ENCODE measurements at places on chromosomes 1 and 21.

DNA sequence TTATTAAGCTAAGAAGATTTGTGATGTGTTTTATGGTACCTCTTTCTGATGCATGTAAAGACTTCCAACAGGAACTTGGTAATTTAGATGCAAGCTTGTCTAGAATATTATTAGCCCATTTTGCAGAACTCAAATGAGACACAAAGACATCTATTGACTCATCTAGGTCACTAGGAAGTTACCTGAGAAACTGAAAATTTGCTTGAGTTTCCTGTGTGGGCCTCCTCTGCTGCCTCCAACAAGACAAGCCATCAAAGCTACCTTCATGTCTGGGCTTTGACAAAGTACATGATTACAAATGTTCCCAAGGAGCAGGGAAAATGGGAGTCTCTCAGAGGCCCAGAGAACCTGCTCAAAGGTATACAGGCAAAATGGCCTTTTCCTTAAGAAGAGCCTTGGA, 5.6 kb downstream of the RUNX1 start:
- DNase-seq: no peak

- no peak for DNase-seq
Measured at GRCh38 chr1:153534226-153534924, 1.4 kb downstream of the S100A6 start.

DNA sequence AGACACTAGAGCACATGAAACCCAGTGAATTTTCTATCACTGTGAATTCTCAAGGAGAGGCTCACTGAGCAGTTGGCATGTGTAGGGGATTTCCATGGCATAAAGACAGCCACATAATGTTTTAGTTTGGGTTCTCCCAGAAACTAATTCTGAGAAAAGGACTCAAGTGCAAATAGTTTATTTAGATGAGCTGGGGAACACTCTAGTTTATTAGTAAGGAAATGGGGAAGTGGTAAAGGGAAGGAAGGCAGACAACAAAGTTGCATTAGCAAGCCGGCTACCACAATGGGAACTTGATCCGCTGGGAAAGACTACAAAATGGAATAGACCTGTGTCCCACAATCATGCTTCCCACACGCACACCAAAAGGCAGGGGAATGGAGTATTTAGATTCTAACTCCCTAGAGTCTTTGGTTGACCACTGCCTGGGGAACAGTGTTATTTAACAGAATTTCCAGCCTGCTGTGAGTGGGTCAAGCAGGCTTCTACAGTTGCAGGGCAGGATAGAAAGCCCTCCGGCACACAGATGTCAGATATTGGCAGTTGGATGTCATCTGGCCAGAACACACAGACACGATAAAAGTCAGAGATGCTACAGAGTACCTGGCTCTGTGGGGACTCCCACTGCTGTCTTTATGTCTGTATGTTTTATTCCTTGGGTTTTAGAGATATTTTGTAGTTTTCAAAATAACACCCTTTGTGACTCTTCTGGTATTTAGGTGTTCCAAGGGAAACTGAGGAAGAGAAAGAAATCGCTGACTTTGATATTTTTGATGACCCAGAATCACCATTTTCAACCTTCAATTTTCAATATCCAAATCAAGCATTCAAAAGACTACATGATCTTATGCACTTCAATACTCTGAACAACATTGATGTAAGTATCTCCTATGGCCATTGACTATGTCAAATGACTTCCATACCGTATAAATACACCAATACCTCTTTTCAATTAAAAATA, 150.1 kb downstream of the PLA2G4A start:
- no peak for DNase-seq

GRCh38 chr1:109274533-109275476, 8.1 kb downstream of the PSRC1 start:
- no peak for DNase-seq

- DNase-seq: no peak
Measured at GRCh38 chr1:161080441-161081405, 8.6 kb downstream of the NECTIN4 start.

- no peak for DNase-seq
Measured at GRCh38 chr21:29697555-29698193, 242.1 kb downstream of the GRIK1 start.

DNA sequence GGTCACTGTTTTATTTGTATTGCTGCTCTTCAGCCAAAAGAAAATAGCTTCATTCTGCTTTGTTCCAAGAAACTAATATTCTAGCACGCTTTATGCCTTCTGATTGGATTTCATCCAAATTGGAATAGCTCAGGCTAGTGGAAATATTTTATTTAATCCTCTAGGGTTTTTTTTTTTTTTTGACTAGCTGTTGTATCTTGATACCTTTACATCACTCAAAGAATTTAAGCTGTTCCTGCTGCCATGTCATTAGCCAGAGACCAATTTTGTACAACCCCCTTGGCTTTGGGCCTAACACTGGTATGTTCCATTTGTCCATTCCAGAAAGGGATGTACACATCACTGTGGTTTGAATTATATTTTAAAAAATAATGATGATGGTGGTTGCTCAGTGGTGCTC, 103.0 kb downstream of the DISC1 start:
- peak; percentile 16 for DNase-seq

- no peak for DNase-seq
Measured at GRCh38 chr1:55441489-55441888, 226.3 kb upstream of the USP24 start.

- DNase-seq: no peak
Measured at GRCh38 chr1:162497104-162497722, 405 bp upstream of the UHMK1 start.

GRCh38 chr21:36205962-36206361, 49.3 kb downstream of the DOP1B start:
- DNase-seq: no peak

DNA sequence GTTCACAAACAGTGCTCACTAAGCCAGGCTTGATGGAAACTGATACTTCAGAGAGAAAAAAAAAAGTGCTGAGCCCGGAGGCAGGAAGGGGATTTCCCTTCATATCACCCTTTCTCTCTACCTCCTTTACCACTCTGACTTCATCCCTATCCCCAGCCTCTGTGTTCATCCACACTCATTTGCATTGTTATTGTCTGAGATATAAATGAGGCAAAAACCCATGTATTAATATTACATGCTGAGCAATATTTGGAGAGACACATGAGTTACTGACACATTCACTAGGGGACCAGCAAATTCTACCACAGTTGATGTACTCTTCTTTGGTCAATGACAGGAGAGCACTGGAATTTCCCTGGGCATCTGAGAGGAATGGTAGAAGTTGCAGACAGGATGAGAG, 175.8 kb downstream of the TNFSF18 start:
- DNase-seq: no peak

DNA sequence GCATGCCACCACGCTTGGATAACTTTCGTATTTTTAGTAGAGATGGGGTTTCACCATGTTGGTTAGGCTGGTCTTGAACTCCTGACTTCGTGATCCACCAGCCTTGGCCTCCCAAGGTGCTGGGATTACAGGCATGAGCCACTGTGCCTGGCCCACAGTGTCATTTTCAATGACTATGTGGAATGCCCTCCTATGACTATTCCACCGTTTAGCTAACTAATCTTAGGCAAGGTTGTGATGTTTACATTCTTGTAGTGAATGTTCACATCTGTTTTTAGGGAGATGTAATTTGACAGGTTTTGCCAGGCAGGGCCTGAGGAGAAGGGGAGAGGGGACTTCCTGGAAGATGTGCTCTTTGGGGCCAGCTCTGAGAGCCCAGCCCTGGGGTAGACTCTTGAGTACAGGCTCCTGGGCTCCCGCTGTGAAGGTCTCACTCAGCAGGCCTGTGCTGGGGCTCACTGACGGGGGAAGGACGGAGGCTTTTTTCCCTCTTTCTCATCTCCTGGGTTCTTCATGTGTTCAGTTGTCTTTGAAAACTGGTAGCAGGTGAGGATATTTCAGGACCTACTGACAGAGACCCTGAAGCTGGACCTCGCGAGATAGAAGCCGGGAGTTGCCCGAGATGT, 13.2 kb downstream of the COQ8A start:
- no peak for DNase-seq

DNA sequence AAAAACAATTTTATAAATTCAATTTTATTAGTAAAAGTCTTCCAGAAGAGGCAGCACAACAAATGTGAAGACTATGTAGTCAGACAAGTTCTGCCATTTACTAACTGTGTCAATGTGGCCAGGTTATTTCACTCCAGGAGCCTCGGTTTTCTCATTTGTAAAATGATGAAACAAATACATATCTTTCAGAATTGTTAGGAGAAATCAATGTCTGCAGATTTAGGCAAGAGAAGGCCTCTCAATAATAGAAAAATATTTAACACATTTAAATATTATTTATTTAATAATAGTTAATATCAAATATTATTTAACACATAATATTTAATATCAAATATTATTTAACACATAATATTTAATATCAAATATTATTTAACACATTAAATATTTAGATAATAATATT, 75.6 kb upstream of the PTGFR start:
- DNase-seq: no peak

- no peak for DNase-seq
Measured at GRCh38 chr1:171250263-171250662, 2.0 kb downstream of the FMO1 start.

- no peak for DNase-seq
Measured at GRCh38 chr1:241848686-241849344, 811 bp downstream of the EXO1 start.

GRCh38 chr1:7703321-7704213, 67.5 kb upstream of the VAMP3 start:
- no peak for DNase-seq

DNA sequence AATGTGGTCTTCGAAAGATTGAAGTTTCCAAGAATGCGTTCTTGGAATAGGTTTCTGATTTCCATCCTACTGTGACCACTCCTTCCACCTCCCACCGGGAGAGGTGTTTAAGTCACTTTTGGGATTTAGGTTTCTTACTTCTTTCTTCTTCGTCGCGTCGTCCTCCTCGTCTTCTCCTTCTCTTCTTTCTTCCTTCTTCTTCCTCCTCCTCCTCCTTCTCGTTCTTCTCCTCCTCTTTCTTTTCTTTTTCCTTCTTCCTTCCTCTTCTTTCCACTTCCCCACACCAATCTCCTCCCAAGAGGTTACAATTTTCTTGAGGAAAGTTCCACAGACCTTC, 2.1 kb downstream of the CACHD1 start:
- DNase-seq: no peak

GRCh38 chr1:207234690-207235089, 86.8 kb upstream of the CD55 start:
- no peak for DNase-seq

DNA sequence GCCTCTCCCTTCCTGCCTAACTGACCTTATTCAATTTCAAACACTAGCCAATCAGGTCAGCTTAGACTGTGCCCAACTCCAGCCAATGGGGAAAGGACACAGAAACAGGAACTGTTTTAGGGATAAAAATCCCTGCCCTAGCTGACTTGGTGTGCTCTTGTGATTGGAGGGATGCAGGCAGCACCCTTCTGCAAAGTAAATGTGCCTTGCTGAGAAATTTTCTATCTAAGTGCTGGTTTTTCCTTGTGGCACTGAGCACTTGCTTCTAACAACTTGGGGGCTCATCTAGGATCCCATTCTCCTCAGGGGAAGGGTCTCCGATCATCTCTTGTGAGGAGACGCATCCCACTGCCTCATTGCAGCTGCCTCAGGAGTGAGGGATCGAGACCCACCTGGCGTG, 10.7 kb upstream of the CD2 start:
- no peak for DNase-seq

DNA sequence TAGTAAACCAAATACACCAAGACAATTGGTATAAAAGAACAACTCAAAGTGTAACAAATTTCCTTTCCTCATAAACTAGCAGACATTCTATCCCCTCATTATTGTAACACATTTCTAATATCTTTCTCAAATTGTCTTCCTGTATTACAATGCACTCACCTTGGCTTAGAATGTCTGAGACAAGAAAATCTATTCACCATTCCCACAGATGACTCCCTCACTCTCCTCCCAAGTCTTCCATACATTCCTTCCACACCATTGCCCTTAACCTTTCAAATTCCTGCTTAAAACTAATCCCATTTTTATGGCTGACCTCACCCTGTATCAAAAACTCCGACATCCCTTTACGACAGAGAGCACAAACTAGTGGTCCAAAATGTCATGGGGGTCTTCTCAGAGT, 56.0 kb downstream of the LTN1 start:
- no peak for DNase-seq

- no peak for DNase-seq
Measured at GRCh38 chr1:91549041-91549735, 48.5 kb downstream of the CDC7 start.

DNA sequence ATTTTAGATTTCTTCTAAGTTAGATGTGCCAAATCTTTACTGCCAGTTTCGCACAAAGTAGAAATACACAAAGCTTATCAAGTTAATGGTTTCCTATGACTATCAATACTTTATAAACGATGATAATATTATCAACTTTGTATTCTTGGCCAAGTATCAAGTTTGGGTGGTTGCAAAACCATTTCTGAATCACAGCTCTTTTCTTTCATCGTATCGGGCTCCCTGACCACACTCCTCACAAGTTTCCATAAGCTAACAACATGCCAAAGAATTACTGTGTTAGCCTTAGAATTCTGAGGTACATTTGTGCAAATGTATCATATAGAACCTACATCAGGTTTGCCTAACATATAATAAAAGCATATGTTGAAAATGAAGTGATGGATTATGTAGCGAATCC, 311.0 kb downstream of the KCTD3 start:
- no peak for DNase-seq

DNA sequence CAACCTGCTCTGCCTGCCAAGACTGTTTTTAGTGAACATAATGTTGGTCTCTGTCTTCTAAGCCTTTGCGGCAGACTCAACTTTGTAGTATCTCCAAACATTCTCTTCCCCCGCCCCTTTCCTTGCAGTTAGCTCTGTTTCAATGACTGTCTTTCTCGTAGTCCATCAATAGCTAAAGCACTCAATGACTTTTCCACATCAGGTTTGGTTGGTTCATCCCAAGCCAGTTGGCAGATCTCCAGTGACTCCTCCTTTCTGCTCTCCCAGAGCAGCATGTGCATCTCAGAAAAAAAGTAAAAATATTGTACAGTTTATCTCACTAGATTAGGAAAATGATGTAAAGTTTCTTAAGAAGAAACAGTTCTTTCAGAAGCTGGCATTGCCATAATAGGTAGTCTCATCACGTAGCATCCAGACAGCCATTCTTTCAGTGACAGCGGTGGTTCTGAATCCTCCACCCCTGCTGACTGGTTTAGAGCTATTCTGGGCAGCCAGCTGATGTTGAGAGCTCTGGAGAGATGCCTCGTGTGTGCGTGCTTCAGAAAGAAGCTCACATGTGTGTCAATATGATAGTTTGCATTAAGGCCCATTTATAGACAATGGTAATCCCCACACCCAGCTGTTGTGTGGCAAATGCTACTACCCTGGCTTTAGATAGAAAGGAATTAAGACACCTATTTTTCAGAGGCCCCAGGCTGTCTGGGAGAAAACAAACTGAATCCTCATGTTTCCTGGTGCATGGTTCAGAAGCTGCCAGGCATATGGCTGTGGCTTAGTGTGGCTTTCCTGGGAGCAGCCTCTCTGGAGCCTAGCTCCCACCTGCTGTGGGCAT, 53.2 kb downstream of the CNN3 start:
- no peak for DNase-seq

- DNase-seq: no peak
Measured at GRCh38 chr1:153563991-153564390, 1.7 kb downstream of the S100A2 start.
